ENCODE measurements at places on chromosomes 1 and 21.
A peak's percentile ranks its signal among the peaks of the same experiment; 100 is the strongest.

DNA sequence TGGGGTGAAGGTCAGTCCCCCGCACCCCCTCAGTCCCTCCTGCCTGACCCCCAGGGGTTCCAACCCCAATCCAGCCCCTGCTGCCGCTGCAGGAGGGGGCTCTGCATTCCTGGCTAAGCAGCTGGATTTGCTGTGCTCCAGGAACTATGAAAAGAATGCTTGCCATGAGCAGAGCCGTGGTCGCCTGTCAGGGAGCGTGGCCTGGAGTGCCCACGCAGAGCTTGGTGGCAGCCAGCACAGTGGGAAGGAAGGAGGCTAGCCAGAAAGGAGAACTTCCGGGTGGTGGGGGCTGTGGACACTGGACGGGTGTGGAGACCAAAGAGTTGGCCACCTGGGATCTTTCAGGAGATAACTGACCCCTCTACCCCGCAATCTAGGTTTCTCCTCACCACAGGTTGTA, 5.6 kb downstream of the COL8A2 start:
- peak; percentile 69 for DNase-seq

DNA sequence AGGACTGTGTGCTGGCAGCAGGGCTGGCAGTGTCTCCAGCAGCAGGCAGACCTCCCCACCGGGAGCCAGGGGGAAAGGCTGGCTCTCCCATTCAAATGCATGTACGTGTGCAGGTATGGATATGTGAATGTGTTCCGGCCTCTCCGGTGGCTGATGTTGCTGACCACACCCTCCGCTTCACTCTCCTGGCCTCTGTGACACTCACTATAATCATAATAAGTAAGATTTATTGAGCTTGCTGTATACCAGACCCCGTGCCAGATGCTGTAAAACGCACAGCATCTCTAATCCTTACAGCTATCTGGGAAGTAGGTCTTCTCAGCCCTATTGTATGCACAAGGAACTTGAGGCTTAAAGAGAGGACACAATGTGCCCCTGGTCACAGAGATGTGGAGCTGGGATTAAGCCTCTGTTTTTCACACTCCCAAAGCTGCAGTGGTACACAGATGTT, 20.5 kb upstream of the ARTN start:
- no peak for DNase-seq

GRCh38 chr1:40003156-40004093, 37.1 kb upstream of the CAP1 start:
- peak; percentile 64 for DNase-seq

- no peak for DNase-seq
Observed at GRCh38 chr21:39152271-39152670, 31.0 kb downstream of the PSMG1 start.

GRCh38 chr1:181898773-181899172, 162.7 kb downstream of the ZNF648 start:
- no peak for DNase-seq

- no peak for DNase-seq
Observed at GRCh38 chr21:25503981-25504380, 103.3 kb downstream of the MRPL39 start.

DNA sequence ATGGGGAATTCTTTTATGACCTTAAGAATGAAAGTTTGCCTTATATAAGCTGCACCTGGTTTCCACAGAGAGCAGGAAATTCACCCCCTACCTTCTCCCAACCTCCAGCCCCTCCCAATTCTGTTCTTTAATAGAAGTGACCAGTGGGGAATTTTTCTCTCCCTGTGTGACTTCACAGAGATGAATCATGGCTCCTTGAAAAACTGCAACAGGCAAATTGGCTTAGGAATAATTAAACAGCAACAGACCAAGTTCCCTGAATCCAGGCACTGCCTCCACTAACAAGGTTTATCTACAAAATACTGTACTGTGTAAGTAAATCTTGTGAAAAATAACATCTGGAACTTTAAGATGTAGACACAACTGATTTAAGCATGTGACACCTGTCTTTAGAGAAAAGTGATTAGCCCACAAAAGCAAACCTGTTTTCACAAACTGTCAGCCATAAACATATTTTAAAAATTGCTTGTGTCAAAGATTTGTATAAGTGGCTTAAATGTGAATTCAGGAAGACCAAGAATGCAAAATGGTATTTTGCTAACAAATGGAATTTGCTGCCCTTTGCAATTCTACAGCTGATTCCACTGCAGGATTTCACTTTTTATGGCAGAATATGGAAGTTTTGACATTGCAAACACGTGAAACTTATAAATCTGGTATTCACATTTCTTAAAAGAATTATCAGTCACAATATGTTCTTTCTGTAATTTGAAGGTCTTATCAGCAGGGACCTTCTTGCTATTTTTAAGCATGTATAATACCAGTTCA, 54.0 kb downstream of the ALG14 start:
- DNase-seq, result no peak

- no peak for DNase-seq
Observed at GRCh38 chr1:163444665-163445064, 122.9 kb downstream of the NUF2 start.

- no peak for DNase-seq
Observed at GRCh38 chr1:230086151-230086550, 19.1 kb downstream of the GALNT2 start.

- DNase-seq, result no peak
Observed at GRCh38 chr1:74548961-74549750, 36.7 kb upstream of the LRRC53 start.

- peak; percentile 58 for DNase-seq
Observed at GRCh38 chr1:174746024-174746808, 253.5 kb upstream of the CACYBP start.

- no peak for DNase-seq
Observed at GRCh38 chr1:115133440-115133839, 44.1 kb upstream of the TSPAN2 start.

DNA sequence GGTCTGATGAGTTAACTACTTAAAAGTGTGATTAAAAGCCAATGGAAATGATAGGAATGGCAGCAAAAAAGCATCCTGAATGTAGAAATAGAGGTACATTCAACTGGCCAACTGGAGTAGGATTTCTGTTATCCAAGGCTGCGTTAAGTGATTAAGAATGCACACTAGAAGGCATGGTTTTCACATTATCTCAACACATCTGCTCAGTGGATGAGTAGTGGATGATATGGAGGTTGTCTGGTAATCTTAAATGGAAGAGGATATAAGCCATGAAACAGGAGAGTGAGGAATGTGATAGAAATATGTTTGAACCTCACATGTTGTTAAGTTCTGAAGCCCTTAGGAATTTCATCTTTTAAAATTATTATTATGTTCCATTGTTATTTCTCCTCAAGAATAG, 839.9 kb downstream of the USP25 start:
- no peak for DNase-seq

DNA sequence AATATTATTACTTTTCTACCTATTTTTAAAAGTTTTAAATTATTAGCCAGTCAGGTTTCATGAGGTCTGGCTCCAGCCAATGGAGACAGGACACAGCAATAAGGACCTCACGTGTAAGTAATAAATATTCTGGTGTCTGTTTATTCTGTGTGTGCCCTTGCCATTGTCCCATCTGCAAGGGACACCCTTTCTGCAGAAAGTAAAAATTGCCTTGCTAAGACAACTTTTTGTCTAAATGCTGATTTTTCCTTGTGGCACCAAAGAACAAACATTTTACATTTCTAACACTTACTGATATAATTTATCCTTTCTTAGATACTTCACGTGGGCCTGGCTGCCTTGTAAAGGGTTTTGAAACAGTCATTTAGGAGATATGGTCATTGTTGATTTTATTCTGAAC, 29.4 kb downstream of the OVAAL start:
- no peak for DNase-seq

DNA sequence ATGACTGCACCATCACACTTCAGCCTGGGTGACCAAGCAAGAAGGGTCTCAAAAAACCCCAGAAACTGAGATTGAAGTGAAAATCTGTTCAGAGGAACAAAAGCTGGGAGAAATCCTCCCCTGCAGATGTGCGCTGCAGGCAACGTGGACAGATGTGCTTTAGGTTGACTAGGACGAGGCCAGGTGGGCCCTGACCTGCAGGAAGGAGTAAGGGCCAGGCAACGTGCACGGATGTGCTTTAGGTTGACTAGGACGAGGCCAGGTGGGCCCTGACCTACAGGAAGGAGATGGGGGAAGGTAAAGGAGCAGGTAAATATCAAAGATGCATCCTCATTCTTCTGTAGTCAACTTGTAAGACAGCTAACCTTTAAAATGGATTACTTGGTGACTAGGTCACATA, 2.5 kb upstream of the KRTAP12-1 start:
- no peak for DNase-seq

GRCh38 chr21:33230545-33231324, 997 bp downstream of the IFNAR2 start:
- DNase-seq, result peak; percentile 63

DNA sequence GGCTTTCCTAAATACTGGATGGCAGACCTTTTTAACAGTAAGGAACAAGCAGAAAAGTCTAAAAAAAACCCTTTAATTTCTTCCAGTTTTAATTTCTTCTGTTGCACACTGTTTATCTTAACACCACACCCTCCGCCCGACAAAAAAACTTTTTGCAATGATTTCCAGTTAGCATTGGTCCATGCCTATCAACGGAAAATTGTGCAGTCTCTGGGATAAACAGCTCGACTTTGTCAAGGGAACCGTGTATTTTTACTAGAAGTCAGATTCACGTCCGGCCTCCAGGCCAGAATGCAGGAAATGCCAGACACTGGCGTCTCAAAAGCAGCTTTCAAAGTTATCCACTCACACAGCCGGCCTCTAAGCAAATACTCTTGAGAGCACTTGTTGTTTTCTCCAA, 378 bp upstream of the NUP210L start:
- DNase-seq, result no peak

DNA sequence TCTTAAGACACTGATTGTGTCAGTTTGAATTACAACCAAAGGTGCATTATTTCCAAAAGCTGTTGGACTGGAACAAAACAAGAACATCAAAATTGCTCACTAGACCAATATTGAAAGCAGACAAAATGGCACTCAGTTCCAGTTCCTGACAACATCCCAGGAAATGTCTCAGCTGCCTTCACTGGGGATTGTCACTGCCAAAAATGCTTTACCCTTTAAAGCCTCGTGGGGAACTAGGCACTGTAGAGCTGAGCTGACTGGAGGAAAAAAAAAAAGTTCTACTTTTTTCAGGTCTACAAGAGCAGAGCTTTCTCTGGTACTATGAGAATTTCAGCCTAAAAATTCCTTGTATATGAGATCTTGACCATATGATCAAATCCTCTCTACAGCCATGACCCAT, 21.9 kb downstream of the GPR52 start:
- no peak for DNase-seq

- peak; percentile 13 for DNase-seq
Observed at GRCh38 chr1:226457307-226457712, 49.4 kb upstream of the PARP1 start.

GRCh38 chr21:45088729-45089128, 14.3 kb downstream of the ADARB1 start:
- DNase-seq, result no peak

DNA sequence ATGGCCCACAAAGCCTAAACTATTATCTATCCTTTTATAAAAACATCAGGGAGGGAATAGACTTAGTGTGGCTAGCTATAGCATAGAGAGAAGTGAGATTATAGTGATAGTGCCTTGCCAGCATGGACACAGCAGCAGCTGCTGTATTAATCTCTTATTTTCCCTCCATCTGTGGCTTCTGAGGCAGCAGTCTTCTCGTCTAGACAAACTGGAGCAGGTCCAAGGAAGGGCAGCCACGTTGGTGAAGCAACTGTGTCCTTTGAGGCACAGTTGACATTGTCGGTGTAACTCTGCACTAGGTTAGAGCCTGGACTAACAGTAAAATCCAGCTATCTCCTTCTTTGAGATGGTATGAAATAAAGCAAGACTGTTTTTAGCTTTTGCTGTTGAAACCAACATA, 131.3 kb downstream of the CACHD1 start:
- DNase-seq, result no peak

DNA sequence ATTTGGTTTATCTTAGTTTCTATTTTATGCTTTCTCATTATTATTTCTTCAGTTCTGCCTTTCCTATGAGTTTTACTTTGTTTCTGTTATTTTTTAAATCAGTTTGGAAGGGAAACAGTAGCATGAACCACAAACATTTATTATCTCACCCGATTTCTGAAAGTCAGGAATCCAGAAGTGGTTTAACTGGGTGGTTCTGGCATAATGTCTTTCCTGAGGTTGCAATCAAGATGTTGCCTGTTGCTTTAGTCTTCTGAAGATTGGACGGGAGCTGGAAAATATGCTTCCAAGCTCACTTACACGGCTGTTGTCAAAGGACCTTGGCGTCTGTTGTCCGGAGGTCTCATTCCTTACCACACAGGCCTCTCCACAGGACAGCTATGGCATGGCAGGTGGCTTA, 50.4 kb downstream of the SNRPE start:
- no peak for DNase-seq

DNA sequence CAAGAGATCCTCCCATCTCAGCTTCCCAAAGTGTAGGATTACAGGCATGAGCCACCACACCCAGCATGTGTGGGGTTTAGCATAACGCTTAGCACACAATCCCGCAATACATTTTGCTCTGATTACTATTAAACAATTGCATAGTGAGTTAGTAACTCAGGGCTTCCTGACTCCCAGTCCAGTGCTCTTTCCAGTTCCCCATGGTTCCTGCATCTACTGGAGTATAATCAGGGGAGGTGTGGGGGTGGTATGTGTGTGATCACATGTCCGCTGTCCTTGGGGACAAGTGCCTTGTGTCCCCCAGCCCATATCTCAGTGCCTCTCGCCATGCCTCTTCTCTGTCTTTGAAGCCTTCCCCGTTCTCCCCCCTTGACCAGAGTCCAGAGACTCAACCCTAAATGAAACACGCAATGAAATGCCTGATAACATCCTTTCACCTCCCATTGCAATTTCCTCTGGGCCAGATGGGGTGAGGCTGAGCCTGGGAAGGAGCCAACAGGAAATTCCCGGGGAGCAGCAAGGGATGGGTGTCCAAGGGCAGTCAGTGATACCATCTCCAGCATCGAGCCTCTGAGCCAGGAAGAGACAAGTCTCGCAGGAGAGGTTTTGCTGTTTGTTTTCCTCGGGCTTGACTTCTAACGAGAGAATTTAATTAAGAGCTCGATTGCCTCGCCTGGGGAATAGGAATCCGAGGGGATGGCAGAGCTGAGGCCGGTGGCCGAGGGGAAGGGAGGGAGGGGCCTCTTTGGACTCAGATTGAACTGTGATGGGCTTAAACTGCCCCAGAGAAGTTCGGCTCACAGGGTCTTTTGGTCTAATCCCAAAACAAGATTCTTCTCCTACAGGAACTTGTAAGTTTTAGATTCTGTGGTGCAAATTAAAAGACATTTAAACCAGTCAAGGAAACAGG, 7.7 kb upstream of the HTR1D start:
- DNase-seq, result no peak

Data from inflammatory macrophage treated with lipopolysaccharide for 4 hours (primary cell).